Activated CD4-positive, alpha-beta T cell treated with anti-CD3 and anti-CD28 coated beads, Interleukin-2, Interleukin-4, amounts not matched to agents 100 ng/mL and 50 ng/mL, durations not matched to agents 16 hours and 8 hours (primary cell): ENCODE measurements at places on chromosomes 1 and 21.

DNA sequence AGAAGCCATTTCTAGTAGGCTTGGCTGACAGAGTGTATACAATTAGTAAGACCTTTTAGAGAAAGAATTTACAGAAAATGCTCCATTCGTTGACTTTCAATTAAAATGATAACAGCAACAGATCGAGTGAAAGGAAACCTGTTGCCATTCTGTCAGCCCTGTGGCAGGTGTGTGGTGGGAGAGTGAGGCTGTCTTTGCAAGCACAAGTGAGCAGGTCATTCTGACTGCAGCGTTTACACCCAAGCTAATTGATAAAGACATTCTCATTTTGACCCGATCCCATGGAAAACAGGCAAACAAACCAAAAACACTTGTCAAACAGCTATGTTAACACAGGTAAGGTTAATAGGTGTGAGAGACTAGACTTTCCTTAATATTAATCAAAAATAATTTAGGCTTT, 257.3 kb downstream of the PTBP2 start:
- DNase-seq = no peak

GRCh38 chr1:9281071-9281827, 11.4 kb upstream of the SPSB1 start:
- no peak for DNase-seq

DNA sequence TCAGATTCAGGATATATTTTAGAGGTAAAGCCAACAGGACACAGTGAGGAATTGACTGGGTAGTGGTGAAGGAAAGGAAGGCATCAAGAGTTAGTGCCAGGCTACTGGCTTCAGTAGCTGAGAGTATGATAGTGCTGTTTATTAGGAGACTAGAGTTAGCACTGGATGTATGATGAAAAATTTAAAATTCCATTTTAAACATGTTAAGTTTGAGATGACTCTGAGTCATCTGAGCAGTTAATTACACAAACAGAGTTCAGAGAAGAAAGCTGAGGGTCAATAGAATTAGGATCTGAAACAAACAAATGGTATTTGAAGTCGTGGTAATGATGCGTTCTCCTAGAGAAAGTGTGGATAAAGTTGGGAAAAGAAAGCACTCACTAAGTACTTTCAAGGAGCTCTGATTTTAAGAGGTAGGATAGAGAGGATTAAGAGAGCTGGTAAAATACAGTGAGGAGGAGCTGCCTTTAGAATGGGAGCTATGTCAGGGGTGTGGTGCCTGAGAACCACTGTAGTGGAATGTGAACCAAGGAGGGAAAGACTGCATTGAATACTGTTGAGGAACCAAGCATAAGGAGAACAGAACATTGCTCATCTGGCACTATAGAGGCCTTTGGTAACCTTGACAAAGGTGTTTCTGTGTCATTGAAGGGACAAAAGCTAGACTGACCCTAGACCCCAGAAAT, 21.7 kb upstream of the SHCBP1L start:
- no peak for DNase-seq

GRCh38 chr21:42230178-42230577, 11.2 kb downstream of the ABCG1 start:
- DNase-seq = no peak

GRCh38 chr1:46456411-46456963, 33.1 kb upstream of the DMBX1 start:
- DNase-seq = no peak

DNA sequence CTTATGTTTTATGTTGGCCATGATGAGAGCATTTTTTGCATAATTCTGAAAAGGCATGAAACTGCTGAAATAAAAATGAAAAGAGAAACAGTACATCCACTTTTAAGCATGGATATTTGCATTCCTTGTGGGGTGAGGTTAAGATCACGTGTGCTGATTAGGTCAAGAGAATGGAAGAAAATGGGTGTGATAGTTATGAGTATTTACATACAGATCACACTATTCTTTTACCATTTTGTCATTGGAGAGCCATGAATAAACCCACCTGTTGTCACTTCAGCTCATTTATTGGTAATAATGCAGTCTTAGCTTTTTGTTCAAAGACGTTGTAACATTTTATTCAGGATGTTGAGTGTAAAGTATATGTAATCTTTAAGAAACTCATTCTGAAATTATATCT, 153.2 kb downstream of the NOS1AP start:
- DNase-seq = no peak

DNA sequence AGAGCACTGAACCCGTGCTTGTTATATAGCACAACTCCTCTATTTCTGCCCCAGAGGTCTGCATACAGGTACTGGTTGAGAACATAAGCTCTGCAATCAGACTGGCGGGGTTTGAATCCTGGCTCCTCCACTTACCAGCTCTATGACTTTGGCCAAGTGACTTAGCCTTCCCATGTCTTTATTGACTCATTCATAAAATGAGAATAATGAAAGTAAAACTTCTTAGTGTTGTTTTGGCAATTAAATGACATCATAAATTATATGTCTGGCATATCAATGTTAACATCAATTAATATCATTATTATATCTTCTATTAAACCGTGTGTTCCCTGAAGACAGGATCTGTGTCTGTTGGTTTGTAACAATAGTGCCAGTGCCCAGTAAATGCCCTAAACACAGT, 4.3 kb downstream of the INKA2 start:
- no peak for DNase-seq

DNA sequence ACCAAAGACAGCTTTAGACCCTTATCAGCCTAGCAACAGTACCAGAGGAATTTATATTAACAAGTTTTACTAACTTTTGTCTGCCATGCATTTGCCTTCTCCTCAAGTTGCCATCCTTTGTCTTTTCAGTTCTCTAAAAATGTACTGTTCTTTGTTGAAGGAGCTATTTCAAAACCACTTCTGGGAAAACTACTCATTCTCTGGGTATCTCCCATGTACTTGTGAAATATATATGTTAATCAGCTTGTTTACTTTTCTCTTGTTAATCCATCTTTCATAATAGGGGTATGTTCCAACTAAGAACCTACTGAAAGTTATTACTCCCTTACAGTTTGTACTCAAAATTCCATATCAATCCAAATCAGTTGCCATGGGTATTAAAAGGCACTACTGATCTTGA, 16.3 kb downstream of the DPYD start:
- no peak for DNase-seq

DNA sequence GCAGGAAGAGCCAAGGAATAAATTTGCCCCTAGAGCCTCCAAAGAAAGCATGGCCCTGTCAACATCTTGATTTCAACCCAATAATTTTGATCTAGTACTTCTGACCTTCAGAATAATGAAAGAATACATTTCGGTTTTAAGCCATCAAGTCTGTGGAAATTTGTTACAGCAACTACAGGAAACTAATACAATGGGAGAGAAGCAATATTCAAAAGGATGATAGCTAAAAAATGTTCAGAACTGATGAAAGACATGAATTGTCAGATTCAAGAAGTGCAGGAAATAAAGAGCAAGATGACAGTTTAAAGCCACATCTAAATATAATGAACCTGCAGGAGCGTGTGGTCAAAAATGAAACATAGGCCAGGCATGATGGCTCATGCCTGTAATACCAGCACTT, 24.8 kb upstream of the IFFO2 start:
- no peak for DNase-seq

GRCh38 chr1:228277491-228278431, 69.9 kb downstream of the OBSCN start:
- no peak for DNase-seq

GRCh38 chr1:232034556-232034955, 408.0 kb downstream of the DISC1 start:
- no peak for DNase-seq

GRCh38 chr21:40638466-40639251, 208.3 kb downstream of the DSCAM start:
- DNase-seq = no peak

DNA sequence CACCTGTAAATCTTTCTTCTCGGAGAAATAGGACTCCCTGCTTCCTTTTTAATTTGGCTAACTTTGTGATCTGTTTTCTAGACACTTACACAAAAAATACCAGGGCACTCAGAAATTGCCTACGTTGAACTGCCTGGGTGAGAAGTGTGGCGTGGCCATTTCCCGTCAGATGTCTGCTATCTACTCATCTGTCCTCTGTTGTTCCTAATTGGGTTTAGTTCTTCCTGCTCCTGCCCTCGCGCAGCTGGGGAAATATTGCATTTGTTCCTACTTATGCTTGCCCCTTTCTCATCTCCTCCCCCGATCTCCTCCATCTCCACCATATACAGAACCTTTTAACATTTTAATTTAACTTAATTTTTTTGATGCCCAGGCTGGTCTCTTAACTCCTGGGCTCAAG, 55.1 kb downstream of the CD58 start:
- peak; percentile 34 for DNase-seq

- no peak for DNase-seq
These were observed 88.8 kb downstream of the MRPL39 start for GRCh38 chr21:25518491-25518911.

DNA sequence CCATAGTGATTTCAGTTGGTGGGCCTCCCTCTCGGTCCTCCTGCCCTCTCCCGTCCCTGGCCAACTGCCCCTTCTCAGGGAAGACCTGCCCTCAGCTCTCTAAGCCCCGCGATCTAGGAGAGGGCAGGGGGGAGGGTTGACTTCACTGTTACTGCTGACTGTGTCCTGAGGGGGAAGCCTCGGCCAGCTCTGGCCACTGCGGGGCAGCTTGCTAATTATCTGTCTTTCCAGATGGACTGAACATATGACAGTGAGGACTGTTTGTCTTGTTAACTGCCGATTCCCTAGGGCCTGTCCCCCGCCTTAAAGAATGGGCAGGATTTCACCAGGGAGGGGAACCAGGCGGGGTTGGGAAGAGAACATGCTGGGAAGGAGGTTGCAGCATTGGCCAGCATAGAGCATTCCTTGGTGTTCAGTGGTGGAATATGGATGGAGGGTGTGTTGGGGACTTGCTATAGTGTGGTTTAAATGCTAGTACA, 22.9 kb downstream of the NIPAL3 start:
- no peak for DNase-seq
